ENCODE measurements at places on chromosomes 3 and 15.
A peak's percentile ranks its signal among the peaks of the same experiment; 100 is the strongest.

GRCh38 chr3:70963431-70964275 is 619.9 kb downstream of the FOXP1 start:
- no peak for DNase-seq

DNA sequence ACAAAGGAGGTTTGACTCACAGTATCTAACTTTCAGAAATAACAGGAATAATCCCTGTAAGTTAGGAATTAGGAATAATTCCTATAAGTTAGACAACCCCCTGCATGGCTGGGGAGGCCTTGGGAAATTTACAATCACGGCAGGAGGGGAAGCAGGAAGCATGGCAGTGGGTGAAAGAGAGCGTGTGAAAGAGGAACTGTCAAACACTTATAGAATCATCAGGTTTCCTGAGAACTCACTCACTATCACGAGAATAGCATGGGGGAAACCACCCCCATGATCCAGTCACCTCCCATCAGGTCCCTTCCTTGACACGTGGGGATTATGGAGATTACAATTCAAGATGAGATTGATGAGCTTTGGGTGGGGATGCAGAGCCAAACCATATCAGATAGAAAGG is 385.5 kb downstream of the IL20RB start:
- no peak for DNase-seq

GRCh38 chr3:44665173-44665572 is 16.6 kb downstream of the ZNF35 start:
- DNase-seq, result no peak

DNA sequence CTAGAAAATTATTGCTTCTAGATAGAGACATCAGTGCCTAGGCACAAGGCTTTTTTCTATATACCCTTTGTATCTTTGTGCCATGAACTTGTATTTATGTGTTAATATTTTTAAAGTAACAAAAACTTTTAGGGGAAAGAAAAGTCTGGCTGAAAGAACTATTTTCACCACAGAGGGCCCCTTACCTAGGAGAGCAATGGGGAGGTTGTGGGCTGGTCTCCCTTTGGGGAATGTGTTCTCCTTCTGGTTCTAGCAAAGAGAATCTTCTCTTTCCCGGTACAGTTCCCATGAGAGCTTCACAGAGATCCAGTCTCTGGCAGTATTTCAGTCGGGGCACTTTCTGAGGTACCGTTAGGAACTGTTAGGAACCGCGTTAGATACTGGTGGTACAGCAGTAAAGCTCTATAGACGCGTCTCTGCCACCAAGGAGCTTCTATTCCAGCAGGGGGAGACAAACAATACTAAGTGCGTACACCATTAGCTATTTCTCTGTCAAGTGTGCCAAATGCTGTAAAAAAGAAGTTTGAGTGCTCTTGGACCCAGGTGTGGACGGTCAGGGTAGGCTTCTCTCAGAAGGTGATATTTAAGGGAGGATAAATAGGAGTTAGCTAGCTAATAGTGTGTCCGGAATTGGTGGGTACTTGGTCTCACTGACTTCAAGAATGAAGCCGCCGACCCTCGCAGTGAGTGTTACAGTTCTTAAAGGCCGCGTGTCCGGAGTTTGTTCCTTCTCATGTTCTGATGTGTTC is 4.6 kb upstream of the EPB42 start:
- DNase-seq, result peak; percentile 57

GRCh38 chr15:85174521-85174920 is 192.9 kb downstream of the PDE8A start:
- peak; percentile 20 for DNase-seq

- DNase-seq, result no peak
These were observed 890.9 kb upstream of the CFAP20DC start for GRCh38 chr3:59940718-59941117.

DNA sequence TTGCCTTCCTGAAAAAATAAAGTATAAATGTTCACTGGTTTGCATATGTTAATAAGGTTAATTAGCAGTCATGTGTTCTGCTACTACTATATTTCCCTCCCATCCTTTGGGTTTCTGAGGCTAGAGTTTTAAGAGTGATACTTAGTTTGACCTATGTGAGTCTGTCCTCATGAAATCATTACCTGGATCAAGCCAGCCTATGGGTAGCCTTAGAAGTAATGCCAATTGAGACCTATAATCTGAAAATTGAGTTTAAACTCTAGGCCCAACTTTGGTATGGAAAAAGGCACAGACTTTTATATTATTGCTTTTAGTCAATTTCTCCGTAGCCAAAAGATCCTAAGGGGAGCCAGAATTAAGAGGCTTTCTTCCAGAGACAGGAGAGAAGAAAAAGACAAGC is 18.4 kb upstream of the SOX2 start:
- DNase-seq, result no peak

DNA sequence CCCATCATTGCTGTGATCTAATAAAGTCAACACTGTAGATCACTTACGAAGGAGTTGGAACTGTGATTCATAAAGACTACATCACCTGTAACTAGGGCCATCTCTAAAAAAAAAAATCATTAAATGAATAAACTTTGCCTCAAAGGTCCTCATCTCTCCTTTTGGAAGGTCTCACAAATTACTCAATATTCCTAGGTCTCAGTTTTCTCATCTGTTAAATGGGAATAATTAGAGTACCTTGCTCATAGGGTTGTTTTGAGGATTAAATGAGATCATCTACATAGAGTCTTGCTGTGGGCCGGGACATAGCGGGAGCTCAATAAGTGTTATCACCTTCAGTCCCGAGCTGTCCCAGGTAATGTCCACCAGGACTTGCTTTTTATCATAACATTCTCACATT is 335.1 kb upstream of the PROK2 start:
- no peak for DNase-seq

GRCh38 chr15:45347033-45347432 is 31.3 kb downstream of the GATM start:
- DNase-seq, result no peak

DNA sequence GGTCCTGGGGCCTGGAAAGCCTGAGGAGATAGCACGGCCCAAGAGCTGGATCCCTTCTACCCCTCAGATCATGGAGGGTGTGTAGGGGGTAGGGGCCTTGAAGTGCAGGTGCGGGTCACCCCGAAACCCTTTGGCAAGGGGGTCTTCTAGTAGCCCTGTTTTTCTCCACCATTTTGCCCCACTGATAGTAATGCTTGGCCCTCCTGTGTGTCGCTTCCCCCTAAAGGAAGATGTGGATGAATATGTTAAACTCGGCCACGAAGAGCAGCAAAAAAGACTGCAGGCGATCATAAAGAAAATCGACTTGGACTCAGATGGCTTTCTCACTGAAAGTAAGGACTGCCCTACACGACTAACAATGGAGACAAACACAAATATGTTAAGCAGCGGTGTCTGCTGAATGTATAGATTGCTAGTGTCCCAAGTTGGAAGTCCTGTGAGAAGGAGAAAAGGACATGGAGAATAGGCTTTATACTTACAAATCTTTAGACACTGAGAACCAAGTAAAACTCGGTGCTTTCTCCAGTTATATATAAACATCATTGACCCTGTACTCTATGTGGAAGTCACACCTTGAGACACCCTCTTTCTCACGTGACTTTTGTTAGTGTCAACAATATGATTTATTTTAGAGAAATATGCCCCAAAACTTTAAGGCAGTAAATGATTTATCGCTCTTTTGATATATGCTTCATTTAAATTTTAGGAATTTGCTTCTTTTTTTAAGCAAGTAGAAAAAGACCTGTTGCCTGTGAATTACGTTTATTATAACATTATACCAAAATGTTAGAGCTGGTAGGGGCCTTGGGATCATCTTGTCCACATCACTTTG is 802 bp downstream of the RCN2 start:
- DNase-seq, result no peak

DNA sequence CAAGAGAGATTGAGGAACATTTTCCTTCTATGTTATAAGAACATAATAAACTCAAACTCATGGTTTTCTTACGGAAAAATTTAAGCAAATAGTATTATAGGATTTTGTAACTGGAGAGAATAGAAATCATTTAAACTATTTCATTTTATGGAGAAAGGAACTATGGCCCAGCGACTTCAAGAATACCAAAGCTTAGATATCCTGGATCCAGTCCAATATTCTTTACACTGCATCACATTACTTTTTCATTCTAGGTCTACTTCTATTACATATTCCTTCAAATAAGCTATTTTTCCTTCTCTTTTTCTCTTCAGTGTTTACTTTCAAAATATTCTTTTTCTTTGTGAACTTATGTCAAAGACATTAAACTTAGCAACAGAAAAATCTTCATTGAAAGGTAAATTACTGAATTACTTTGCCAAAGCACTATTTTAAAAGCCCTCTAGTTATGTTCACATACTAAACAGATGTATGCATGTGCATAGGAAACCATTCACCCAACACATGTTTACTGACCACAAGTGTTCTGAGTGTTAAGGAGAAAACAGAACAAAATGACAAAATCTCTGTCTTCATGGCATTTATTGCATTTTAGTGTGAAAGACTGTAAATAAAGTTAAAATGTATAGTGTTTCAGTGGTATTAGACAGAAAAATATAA is 20.4 kb downstream of the KPNA4 start:
- no peak for DNase-seq

DNA sequence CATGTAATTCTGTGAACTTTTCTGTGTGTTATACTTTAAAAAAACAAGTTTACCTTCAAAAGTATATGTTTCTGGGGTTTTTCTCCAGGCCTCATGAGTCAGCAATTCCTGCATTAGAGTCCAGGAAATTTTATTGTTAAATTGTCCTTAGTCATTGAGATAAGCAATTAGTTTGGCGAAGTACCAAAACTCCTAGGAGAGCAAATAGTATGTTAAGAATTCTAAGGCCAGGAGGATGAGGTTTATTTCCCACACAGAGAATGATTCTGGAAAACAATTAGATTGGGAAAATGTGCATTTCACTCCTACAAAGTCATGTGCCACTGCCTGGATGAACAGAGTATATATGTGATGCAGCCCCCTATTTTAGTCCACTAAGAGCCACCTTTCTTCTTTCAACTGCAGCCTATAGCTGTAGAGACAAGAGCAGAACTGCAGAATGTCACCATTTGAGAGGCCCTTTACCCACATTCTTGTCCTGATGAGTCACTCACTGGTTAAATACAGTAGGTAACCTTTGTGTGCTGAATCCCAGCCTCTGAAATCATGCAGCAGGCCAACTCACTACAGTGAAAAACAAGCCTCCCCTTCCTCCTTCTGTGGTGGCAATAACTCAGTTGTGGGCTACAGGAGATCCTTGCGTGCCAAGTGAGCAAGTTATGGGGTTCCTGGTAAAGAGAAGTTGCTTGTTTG is 452.8 kb upstream of the THBS1 start:
- no peak for DNase-seq

DNA sequence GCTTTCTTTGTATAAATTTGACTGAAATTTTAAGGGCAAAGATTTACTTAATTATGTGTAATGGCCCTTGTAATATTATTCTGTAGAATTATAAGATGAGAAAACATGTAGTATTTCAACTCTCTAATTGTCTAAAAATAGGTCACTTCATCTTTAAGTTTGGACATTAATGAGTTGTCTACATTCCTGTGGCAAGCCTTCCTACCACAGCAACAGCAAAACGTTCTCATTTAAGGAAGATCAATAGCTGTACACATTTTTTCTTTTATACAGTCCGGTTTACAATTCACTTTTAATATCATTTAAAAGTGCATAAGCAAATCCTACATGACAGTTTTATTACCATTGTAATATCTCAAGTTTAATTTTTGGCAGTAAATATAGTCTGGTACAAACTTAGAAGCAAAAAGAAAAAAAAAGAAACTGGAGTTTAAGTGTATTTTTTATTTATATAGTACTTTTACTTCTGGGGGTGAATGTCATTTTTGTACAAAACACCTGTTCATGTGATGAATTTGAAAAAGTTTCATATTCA is 501.8 kb downstream of the ZPLD1 start:
- no peak for DNase-seq

DNA sequence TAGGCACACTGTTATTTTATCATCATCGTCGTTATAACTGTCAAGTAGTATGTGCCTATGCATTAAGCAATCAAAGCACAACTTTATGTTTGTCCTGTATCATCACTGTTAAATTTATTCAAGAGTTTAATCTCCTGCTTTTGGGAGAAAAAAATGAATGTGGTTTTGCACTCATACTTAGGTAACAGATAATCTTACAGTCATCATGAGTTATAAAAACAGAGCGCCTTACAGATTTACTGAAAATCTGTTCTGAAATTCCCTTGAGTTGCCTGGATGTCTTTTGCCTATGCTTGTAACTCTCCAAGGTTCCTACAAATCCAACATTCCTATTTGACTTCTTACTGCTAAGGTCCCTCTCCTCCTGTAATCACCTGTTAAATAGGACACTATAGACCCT is 307.3 kb downstream of the ZIC4 start:
- DNase-seq, result no peak

DNA sequence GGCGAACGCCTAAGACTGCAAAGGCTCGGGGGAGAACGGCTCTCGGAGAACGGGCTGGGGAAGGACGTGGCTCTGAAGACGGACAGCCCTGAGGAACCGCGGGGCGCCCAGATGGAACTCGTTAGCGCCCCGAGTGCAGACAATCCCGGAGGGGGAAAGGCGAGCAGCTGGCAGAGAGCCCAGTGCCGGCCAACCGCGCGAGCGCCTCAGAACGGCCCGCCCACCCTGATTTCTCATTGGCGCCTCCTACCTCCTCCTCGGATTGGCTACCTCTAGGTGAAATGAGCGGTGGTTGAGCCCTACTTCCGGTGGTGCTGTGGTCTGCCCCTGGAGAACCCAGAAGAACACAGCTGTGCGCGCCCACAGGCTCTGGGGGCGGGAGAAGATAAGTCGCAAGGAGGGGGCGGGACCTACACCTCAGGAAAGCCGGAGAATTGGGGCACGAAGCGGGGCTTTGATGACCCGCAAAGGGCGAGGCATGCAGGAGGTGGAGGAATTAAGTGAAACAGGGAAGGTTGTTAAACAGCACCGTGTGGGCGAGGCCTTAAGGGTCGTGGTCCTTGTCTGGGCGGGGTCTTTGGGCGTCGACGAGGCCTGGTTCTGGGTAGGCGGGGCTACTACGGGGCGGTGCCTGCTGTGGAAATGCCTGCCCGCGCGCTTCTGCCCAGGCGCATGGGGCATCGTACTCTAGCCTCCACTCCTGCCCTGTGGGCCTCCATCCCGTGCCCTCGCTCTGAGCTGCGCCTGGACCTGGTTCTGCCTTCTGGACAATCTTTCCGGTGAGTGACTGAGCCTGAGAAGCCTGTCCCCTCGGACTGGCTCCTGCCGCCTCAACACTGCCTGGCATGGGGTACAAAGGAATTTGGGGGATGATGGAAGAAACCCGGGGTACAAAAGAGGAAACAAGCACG is at the start of gene OGG1:
Gene OGG1 (plus strand): TSS at position 308 of the 911 bp plus-strand sequence. CDS start 335 bp downstream, at position 643.
- peak; percentile 97 for DNase-seq

DNA sequence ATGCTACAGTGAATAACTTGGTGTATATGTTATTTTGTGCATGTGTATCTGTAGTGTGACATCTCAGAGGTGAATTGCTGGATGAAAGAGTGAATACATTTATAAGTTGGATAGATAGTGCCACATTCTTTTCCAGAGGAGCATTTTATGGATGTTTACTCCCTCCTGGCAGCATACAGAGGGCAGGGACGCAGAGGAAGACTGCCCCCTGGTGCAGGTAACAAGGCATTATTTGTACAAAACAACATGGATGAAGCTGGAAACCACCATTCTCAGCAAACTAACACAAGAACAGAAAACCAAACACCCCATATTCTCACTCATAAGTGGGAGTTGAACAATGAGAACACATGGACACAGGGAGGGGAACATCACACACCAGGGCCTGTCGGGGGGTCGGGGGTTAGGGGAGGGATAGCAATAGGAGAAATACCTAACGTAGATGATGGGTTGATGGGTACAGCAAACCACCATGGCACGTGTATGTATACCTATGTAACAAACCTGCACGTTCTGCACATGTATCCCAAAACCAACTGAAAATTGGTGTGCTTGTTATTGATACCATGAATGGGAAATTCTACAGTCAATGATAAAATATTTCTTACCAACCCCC is 57.9 kb upstream of the CTXND1 start:
- no peak for DNase-seq

Measured in activated CD4-positive, alpha-beta T cell treated with anti-CD3 and anti-CD28 coated beads for 48 hours (primary cell).